ENCODE measurements at places on chromosomes 6 and 20.

GRCh38 chr20:51800060-51800871 lies 2.1 kb downstream of the SALL4 start:
- DNase-seq, result peak; percentile 75

DNA sequence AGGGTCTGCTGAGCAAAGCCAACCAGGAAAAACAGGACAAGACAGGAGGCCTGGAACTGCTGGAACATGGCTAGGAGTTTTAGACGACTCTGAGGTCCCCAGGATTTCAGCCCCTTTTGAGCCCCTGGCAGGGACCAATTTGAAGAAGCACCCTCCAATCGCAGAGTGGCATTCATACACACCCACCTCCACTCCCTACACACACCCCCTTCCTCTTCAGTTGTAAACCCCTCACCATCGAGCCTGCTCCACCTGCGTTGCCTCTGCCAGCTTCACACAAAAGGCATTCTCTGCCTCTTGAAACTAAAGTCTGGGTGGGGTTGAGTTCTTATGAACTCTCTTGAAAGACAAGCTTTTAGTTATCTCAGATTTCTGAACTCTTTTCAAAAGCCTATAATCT lies at the start of gene GPX6:
TSS of gene GPX6 (minus strand) at position 118 of the 400 bp plus-strand sequence. CDS start at position 68, 50 bp downstream.
- DNase-seq, result no peak

DNA sequence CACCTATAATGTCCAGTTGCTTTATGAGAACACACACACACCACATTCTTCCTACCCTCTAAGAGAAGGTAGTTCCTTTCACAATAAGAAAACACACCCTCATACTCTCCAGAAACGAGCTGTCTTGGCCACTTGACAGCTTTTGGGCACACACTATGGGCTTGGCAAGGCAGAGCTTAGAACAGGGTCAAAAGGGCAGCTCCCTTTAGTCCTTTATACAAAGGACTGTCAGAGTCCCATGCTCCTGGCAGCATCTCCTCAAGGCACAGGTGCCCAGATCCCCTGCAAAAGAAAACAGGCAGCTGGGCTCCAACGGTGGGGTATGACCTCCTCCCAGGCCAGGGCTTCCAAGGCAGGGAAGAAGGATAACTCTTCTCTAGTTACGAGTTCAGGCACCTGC lies 4.9 kb upstream of the LYRM2 start:
- DNase-seq, result no peak

DNA sequence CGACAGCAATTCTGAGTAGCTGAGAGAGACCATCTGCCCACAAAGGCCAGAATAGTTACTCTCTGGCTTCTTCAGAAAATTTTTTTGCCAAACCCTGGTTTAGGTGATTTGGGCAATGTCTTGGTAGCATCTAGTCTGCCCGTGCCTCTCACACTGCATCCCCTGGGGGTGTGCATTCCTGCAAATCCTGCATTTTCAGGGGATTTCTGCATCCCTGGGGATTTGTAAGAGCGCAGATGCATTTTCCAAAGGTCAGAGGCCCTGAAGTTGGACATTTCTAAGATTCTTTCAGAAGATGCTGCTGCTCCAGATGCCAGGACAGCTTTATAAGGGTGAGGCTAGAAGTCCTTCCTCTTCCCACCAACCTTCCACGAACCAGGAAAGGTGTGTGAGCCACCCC lies 4.0 kb downstream of the CST9 start:
- DNase-seq, result no peak

DNA sequence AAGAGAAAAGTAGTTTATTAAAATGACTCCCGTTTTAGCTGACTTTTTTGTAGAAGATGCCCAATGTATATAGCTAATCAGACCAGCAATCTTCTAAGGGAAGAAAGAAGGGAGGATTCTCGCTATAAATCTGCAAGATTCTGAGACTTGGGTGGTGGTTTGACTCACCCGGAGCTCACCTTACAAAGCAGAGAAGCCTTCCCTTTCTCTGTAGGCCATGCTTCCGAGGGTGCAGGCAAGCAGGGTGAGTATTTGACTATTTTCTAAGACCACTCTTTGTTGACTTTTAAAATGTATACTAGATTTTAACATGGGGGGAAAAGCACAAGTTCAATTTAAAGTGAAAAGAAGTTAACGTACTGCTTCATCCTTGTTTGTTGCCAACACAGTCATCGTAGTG lies 2.7 kb downstream of the OLIG3 start:
- no peak for DNase-seq

Data from NCI-H1105 (cell line).